ENCODE measurements at places on chromosomes 12 and 14.

GRCh38 chr14:93880021-93880820, 46.9 kb upstream of the FAM181A start:
- no peak for DNase-seq

GRCh38 chr12:70052931-70053497, 190.2 kb upstream of the CNOT2 start:
- DNase-seq = no peak

DNA sequence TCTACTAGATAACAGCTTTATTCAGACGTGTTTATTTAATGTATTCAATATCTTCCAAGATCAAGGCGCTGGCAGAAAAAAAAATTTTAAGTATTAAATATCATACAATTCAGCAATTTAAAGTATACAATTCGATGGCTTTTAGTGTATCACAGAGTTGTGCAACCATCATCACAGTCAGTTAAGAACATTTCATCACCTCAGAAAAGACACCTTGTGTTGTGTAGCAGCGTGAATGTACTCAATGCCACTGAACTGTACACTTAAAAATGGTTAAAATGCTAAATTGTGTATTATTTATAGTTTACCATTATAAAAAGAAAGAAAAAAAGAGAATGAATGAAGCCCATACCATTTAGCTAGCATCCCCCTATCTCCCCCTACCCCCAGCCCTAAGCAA, 96.4 kb downstream of the RIN3 start:
- DNase-seq = no peak

- DNase-seq = no peak
Observed at GRCh38 chr12:90029317-90029716, 320.7 kb upstream of the ATP2B1 start.

- DNase-seq = no peak
Observed at GRCh38 chr14:26395726-26396125, 202.1 kb downstream of the NOVA1 start.

DNA sequence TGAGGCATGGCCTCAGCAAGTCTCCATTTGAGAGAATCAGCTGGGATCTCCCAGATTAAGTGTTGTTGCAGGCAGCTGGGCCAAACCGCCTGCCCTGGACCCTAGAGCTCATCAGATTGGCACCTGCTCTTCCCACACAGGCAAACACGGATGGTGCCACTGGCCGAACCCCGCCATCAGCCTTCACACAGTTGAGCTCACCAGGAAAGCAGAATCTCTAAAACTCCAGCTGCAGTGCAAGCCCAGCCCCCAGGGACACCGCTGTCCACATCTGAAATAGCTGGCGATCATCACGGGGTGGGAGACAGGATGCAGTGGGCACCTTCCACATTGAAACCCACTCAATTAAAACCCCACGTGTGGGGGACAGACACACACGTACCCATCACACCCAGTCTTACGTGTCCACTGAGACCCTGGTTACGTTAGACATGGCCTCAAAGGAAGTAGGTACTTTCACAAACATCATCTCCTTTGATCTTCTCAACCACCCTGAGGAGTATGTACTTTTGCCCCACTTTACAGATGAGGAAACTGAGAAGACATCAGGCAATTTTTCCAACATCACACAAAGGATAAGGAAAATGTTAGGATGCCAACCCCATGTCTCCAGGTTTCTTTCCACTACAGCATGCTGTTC, 88.8 kb downstream of the SINHCAF start:
- DNase-seq = no peak

DNA sequence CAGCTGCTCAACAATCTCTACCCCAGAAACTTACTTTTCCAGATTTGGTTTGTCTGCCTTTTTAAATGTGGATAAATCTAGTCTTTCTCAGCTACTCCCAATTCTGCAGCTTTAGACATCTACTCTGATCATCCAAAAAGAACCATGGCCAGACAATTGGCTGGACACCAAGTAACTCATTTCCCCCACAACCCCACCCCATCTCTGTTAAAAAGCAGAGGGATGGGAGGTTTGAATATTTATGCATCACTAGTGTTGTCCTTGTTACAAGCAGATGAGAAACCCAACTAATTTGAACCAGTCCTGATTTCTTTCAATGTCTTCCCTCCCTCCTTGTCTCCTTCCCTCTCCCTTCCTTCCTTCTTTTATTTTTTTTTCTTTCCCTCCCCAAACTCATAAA, 391.9 kb downstream of the GALC start:
- DNase-seq = no peak

DNA sequence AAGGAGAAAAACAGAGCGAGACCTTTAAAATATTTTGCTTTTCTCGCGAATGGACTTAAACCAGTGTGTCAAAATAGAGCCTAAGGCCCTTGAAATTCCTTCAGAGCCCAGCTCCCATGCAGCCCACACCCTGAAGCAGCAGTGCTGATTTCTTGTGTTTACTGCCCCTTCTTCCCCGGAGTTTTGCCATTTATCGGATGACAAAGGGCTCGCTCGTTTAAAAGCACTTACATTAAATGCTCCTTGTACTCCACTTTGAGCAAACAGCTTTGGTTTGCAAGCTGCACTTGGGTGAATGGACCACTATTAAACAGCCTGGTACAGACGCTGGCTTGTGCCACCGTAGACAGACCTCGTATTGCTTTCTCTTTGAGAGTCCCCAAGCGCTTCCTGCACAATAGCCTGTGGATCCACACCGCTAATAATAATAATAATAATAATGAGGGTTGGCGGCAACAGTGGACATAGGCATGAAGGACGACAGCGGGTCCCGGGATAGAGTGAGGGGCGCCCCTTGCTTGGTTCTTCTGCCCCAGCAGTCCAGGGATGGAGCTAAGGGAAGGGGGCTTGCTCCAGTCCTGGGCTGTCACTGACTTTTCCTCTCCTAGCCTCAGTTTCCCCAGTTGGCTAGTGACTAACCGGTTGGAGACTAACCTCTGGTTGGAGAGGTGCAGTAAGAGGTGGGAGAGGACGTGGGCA, 6.6 kb downstream of the DLK1 start:
- no peak for DNase-seq

DNA sequence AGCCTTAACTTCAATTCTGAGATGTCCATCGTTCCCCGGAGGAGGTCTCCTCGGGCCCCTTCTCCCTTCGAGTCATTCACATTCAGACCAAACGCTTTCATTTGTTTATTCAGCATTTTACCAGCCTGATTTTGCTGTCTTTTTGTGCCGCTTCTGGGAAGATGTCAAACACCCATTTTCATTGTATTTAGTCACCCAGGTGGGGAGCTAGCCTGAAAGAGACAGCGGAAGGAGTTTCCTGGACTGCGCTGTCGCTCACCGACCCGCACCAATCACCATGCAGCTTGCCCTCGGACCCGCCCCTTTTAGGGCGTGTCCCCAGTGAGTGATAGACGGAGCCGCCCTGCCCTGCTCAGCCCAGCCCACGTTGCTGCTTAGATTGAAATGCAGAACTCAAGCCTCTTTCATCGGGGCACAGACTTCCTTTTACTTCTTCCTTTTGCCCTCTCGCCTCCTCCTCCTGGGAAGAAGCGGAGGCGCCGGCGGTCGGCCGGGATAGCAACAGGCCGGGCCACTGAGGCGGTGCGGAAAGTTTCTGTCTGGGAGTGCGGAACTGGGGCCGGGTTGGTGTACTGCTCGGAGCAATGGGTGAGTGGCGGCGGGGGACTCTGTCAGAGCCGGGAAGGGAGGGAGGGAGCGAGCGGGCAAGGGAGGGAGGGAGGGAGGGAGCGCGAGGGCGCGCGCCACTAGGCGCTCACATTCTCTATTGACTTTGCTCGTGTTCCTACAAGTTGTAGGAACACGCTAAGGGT, at the start of gene PAX9:
PAX9 (plus strand) TSS at position 355 of the 752 bp plus-strand sequence; CDS start at position 585, 230 bp downstream.
- DNase-seq = no peak

DNA sequence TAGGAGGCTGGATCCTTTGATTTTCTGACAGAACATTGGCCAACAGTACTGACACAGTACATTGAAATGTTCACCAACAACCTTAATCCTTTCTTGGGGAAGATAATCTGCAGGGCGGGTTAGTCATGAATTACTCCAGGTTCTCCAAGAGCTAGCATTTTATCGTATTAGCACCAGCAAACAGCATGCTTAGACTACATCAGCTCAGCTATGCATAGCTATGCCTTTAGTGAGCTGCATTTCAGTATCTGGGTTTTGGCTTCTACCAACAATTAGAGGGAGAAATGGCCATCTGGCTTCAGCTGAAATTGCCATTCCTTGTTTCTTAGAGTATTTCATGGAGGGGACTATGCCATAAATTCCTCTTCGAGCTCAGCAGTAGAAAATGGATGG, 33.8 kb downstream of the SAMD4A start:
- DNase-seq = no peak

- DNase-seq = no peak
Observed at GRCh38 chr12:78167510-78167909, 336.8 kb downstream of the NAV3 start.

DNA sequence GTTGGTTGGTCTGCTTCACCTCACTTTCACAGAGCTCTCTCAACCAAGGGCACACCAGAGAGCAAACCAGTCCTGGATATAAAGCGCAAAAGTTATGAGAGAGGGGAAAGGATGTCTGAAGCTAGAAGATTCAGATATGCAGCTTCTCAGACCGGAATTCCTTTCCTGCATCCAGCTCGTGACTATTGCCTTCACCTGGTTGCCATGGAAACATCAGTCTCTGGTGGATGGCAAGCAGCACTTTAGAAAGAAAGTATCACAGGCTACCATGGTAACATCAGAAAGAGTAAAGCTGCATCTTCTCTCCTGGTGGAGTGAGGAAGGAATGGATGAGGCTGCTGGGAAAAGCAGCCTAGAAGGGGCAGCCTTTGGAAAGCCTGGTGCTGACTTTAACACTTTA, 13.7 kb downstream of the REM2 start:
- no peak for DNase-seq

DNA sequence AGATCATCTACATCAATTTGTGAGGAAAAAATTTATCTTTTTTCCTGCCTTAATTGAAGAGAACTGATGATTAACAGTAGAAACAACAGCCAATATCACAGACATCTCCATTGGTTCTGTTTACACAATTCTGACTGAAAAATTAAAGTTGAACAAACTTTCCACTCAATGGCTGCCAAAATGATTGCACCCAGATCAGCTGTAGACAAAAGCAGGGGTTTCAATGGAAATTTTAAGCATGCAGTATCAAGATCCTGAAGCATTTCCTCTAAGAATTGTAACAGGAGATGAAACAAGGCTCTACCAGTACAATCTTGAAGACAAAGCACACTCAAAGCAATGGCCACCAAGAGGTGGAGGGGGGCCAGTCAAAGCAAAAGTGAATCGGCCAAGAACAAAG, 231.6 kb upstream of the KRR1 start:
- DNase-seq = no peak

- DNase-seq = no peak
Observed at GRCh38 chr12:18283831-18284230, 22.5 kb downstream of the PIK3C2G start.

GRCh38 chr14:52458721-52459085, 93.6 kb downstream of the TXNDC16 start:
- DNase-seq = no peak

DNA sequence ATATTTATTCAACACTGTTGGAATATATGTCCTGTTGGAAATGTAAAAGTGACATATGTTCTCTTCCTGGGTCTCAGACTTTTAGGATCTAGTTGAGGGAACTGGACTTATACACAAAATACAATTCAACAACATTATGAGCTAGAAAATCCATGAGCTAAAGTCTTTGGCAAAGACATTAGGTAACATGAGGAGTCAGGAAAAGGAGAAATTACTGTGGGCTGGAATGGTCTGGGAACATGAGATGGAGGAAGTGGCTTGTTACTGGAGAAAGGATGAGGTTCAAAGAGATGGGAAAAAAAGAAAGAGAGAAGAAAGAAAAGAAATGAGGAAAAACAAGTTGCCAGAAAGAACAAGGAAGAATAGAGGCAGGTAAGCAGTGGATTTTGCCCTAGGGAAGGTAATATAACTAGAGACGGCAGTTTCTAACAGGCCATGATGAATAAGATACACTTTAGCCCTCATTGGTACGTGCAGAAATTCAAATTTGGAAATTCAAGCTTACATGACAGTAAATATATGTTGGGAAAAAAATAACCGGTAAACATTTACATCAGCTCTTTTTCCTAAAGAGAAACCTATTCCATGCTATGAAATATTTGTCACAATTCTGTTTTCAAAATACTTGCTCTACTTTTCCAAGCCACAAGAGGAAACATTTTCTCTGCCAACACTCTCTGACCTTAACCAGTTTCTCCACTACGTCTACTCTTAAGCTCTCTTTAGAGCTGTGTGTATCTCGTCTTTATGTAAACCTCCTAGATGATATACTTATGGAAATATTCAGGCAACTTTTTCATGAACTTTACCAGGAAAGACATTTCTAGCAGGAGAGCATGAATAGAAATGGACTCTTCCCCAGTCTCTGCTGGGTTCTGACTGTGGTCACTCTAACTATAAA, 268.8 kb upstream of the BTG1 start:
- no peak for DNase-seq

- DNase-seq = no peak
Observed at GRCh38 chr12:113658006-113658655, 186.5 kb upstream of the LHX5 start.

GRCh38 chr12:94309373-94309772, 150.3 kb downstream of the CEP83 start:
- DNase-seq = no peak

GRCh38 chr12:23560611-23561010, 388.9 kb downstream of the SOX5 start:
- DNase-seq = no peak

DNA sequence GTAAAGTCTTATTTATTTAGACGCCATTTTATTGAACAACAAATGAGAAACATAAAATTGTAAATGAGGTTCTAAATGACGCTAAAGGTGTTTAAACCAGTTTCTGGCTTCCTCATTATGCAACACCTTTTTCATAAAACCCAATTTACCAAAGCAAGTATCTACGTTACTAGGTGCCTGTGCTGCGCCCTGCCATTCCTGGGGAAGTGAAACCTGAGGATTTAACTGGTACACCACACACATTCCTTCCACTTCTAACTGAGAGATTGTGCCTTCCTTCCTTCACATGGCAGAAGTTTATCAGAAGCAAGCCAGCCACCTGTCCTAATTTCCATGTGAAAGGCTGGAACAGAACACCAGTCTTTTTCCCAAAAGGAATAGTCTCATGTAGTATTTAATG, 40.3 kb upstream of the GCH1 start:
- no peak for DNase-seq

- no peak for DNase-seq
Observed at GRCh38 chr12:1293901-1294300, 300.5 kb downstream of the FBXL14 start.

- no peak for DNase-seq
Observed at GRCh38 chr12:6968426-6968825, 2.0 kb downstream of the PHB2 start.

- no peak for DNase-seq
Observed at GRCh38 chr14:61877768-61878167, 115.5 kb downstream of the SNAPC1 start.

DNA sequence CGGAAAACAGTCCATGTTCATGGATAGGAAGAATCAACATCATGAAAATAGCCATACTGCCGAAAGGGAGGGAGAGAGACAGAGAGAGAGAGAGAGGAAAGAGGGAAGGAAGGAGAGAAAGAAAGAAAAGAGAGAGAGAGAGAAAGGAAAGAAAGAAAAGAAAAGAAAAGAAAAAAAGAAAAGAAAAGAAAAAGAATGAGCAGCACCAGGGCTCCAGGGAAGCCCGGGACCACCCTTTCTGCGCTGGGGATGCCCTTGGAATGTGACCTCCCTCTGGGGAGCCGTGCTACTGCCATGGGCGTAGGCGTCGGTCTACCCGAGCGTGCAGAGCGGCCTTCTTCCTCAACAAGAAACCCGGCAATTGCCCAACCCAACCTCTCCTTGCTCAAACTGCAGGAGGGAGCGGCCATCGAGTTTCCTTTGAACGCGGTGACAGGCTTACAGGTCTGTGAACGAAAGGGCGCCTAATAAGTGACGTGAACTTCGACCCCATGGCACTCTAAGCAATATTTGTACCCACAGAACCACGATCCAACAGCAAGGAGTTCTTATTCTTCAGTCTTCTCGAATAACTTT, 16.9 kb downstream of the OR6S1 start:
- DNase-seq = peak; percentile 63

Data from CD4-positive, alpha-beta T cell treated with Interleukin-4 for 1 hour (primary cell).